ENCODE measurements at places on chromosomes 6 and 20.

DNA sequence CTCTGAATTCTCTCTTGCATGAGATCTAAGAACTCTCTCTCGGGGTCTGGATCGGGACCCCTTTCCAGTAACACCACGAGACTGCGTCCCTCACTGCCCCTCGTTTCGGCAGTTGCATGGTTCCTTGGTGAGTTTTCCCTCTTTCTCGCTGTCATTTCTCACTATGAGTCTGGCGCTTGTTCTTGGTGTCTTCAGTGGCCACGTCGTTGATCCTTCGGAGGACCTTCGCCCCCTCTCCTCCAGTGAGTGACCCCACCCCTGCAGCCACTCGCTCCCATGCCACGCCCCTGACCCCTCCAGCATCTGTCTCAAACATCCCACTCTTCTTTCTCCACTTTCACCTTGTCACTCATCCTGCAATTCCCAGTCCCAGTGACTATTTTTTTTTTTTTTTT is 23.0 kb downstream of the SYNJ2 start:
- DNase-seq: no peak

GRCh38 chr6:140178935-140179334 is 804.5 kb upstream of the CITED2 start:
- DNase-seq: no peak

DNA sequence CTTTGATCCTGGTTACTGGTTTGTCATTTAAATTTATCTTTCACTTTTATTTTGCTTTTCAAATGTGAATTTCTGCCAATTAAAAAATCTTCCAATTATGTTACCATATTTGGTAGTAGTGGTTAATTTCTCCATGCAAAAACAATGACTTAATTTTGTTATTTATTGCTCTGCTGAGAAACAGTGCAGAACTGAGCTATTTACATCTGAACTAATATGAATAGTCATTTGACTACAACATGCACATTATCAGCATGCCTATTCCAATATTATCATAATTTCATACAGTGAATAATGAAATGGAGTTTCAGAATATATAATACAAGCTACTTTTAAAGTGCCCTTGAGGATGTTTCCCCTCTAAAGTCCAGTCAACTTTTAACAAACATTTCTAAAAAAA is 517 bp downstream of the PLN start:
- no peak for DNase-seq

- no peak for DNase-seq
These were observed 520.6 kb downstream of the HDGFL1 start for GRCh38 chr6:23089981-23090380.

GRCh38 chr20:23437126-23437899 is 2.2 kb upstream of the CSTL1 start:
- no peak for DNase-seq

All from AML-193 (cell line).